ENCODE measurements at places on chromosomes 4 and X.
A peak's percentile ranks its signal among the peaks of the same experiment; 100 is the strongest.

DNA sequence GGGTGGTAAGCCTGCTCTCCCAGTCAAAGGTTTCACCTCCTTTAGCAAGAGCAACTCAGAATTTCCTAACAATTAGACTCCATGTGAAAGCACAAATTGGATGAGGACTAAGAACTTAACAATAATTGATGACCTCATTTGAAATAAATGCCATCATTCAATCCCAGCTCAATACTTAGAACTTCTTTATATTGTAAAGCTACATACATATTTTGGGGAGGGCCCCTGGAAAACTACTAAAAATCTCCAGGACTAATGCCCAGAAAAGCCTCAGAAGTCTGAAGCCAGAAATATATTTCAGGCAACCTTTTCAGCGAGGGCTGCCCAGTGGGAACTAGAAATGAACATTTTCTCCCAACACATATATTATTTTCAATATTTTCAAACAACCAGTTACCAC is 38.1 kb downstream of the AMOT start:
- no peak for DNase-seq

GRCh38 chr4:52716364-52717151 is 34.7 kb downstream of the ERVMER34-1 start:
- DNase-seq = no peak

DNA sequence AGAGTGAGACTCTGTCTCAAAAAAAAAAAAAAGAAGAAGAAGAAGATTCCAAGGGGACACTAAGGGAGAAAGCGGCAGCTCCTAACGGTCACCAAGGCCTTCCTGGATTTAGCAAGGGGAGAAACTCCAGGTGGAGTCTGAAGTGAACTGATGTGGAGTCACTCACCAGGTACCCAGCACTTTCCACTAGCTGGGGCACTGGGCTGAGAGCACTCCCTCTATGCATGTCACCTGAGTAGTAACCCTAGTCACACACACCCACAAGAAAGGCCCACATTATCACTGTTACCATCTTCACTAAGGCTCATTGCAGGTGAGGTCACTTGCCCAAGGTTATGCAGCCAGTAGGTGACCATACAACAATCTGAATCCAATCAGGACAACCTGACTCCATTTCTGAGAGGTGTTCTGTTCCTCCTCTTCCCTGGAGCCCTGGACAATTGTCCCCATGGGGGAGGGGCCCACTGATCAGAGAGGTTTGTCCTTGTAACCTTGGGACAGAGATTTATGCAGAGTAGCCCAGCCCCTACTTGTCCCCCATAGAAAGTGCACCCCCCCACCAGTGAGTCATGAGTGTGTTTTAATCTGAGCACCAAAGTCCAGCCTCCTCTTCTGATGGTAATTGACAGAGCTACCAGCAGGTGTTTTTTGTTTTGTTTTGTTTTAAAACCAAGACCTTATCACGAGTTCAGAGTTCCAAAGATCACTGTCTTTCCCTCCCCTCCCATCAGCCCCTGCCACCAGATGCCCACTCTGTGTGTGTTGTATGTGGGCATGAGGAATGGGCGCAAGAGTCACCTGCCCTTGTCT is 5.9 kb upstream of the SASH3 start:
- no peak for DNase-seq

- DNase-seq = no peak
Observed at GRCh38 chrX:15906041-15906943, 51.7 kb upstream of the AP1S2 start.

GRCh38 chr4:7326693-7327340 is 107.9 kb downstream of the PSAPL1 start:
- DNase-seq = no peak

GRCh38 chrX:42978655-42979379 is 200.9 kb upstream of the PPP1R2C start:
- peak; percentile 23 for DNase-seq

GRCh38 chr4:21470535-21470934 is 478.0 kb downstream of the KCNIP4 start:
- DNase-seq = peak; percentile 83

GRCh38 chrX:17553469-17553868 is 178.5 kb downstream of the NHS start:
- DNase-seq = peak; percentile 51

DNA sequence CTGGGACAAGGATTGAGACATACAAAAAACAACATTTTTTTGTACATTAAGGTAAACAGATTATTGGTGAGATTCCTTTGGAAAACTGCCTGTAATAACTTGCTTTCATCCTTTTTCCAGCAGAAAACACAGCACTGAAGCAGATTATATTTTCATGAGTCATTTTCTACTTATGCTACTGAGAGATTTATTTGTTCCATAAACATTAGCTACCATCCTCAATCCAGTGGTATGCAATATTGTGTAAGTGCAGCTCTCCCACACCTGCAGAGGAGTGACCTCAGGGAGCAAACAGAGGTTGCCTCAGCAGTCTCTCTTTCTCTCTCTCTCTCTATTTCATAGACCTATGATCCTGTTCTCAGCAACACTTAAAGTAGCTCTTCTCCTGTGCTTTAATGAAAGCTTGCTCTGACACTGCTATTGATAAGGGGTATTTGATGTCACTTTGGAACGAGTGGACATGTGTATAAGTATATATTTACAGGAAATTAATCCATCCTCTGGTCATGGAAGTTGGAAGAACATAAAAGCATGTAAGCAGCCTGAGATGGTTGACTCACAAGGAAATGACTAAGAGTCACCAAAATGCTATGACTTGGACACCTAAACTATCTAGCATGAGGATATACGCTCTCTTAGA is 163.7 kb upstream of the SPANXC start:
- DNase-seq = peak; percentile 82

DNA sequence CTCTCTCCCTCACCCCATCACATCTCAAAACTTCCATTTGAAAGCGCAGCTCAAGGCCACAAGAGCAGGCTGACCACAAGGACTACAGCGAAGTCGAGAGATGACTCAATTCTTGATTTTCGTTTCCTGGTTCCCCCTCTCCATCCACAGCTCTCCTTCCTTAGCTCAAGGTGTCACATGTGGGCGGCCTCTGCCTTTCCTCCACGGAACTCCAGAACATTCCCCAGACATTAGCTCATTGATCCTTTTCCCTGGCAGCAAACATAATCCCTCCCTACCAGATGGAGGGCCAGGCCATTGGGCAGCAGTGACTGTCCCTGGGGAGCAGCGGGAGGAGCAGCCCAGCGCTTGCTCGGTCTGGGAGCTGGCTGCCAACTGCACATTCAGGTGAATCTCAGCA is 56.3 kb downstream of the CCDC149 start:
- peak; percentile 56 for DNase-seq

GRCh38 chrX:123878252-123878721 is 18.4 kb downstream of the XIAP start:
- peak; percentile 38 for DNase-seq

DNA sequence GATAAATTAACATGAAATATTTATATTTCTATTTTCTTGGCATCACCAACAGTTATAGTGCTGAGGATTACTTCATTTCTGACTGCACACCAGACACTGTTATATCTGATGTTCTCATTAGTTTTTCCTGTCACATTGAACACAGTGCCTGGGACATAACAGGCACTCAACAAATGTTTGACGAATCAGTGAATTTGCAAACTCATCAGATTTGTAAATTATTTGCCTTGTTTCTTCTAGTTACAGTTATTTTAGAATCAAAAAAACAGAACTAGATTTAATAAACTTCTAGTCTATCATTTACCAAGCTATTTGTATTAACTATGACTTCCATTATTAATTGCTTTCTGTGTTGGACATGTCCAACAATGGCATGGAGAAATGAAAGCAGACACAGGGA is 483.3 kb downstream of the KLHL13 start:
- DNase-seq = no peak

DNA sequence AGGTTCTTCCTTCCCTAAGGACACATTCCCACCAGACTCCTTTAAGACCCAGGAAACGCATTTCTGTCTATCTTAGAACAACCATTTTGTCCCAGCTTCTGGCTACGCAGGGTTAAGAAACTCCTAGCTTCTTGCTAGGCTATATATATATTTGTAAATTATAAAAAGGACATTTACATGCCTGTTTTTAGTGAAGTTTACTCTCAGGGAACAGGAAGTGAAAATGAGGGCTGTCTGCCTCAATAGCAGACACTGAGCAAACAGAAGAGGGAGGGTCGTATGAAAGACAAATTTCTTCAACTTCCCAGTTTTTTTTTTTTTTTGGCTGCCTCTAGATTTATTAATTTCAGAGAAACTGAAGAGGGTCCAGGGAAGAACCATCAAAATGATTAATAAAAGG is 9.3 kb upstream of the FRMPD3 start:
- DNase-seq = no peak

GRCh38 chr4:73752424-73752823 is 12.1 kb downstream of the CXCL8 start:
- DNase-seq = no peak

GRCh38 chrX:133880032-133880443 is 105.4 kb downstream of the GPC3 start:
- DNase-seq = peak; percentile 13

DNA sequence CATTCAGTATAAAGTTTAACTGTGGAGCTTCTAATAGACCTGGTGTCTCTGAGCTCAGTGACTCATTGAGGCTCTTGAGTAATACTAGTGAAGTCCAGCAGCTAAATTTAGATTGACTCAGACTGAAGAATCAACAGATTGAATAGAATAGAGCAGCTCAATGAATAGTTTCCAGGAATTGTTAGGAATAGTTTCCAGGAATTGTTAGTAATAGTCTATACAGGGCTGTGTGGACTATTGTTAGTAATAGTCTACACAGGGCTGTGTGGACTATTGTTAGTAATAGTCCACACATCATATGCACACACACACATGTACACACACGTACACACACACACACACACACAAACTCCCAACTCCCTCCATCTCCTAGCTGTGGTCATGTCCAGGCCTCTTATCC is 3.0 kb downstream of the GIMD1 start:
- DNase-seq = peak; percentile 92

- DNase-seq = peak; percentile 14
Observed at GRCh38 chrX:75151827-75152592, 4.1 kb downstream of the ABCB7 start.

- no peak for DNase-seq
Observed at GRCh38 chr4:141301216-141301615, 80.5 kb downstream of the ZNF330 start.

DNA sequence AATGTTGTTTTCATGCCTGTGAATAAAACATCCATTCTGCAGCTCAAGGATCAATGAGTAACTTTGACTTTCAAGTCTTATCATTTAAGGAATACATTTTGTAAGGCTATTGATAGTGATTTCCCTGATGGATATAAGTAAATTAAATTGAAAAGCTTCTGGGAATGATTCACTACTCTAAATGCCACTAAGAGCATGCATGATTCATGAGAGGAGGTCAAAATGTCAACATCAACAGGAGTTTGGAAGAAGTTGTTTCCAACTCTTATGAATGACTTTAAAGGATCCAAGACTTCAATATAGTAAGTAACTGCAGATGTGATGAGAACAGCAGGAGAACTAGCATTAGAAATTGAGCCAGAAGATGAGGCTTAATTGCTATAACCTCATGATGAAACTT is 1487.3 kb downstream of the PCDH7 start:
- DNase-seq = peak; percentile 13

DNA sequence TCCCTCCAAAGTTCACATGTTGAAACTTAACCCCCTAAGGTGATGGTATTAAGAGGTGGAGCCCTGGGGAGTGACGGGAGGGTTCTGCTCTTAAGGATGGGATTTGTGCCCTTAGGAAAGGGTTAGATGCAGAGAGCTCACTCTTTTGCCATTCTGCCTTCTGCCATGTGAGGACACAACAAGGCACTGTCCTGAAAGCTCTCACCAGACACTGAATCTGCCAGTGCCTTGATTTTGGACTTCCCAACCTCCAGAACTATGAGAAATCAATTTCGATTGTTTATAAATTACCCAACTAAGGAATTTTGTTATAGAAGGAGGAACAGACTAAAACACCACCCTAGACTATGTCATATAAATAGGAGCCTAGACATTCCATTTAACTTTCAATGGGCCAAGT is 11.7 kb downstream of the LRP2BP start:
- DNase-seq = no peak

- peak; percentile 79 for DNase-seq
Observed at GRCh38 chr4:74267998-74268606, 40.2 kb upstream of the EPGN start.

GRCh38 chrX:23332888-23333821 is 1.5 kb upstream of the PTCHD1 start:
- no peak for DNase-seq

DNA sequence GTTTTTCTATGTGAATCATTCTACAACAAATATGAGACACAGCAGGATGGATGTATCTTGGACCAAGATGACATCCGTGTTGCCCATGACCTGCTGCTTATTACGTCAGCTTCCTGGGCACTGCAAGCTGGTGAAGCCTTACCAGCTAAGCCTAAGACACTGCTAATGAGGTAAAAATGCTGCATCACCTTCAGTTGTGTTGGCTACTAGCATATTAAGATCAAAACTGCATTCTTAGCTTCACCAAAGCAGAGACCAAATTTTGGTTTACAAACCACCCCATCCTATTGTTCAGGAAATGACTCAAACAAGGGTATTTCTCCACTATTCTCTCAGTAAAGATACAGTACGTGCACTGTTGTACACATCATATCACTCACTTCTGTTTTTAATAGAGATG is 50.3 kb downstream of the MAML3 start:
- DNase-seq = peak; percentile 49

GRCh38 chr4:112023402-112023950 is 121.8 kb upstream of the FAM241A start:
- DNase-seq = no peak

DNA sequence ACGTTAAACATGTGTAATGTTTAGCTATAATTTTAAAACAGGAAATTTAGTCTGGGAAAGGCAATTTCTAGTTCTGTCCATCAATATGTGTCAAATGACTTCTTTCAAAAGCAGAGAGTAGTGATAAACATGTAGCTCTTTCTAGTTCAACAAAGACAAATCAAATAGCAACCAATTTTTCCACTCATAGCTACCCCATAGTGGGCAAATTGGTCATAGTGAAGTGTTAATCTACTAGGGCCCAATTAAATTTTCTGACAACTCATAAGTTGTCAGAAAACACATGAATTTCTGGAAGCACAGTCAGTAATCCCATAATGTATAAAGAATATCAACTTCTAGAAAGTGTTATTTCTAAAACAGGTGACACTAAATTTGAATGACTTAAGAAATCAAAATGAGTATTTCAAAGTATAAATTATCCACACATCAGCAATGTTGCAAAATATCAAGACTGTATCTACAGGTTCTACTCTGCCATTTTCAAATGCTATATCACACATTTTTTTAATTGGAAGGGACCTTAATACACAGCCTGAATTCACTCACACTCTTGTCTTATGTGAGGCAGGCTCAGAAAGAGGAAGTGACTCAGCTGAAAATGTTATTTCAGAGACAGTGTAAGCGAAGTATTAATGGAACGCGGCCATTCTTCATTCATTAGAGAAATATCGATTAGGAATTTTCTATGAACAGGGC is 7.7 kb downstream of the OCIAD2 start:
- peak; percentile 56 for DNase-seq

GRCh38 chr4:26796081-26796480 is 64.6 kb upstream of the STIM2 start:
- DNase-seq = no peak

DNA sequence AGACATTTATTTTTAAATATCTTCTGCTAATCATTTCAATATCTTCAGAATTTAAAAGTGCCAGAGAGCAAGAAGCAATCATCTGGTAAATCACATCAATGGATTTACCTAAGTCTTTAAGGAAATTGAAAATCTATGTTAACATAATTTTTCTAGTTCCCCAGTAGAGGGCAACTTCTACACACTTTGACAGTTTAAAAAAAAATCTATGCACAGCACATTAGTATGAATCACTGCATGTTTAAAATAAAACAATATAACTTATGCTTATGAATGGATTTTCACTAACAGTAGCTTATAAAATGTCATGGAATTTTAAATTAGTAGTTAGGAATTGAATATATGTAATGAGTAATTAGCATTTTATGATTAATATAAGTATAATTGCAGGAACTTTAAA is 126.5 kb downstream of the REELD1 start:
- DNase-seq = peak; percentile 53
